M059J (cell line): ENCODE measurements at places on chromosomes 2 and 18. TPM values are rescaled to one million over a fixed set of nuclear protein-coding genes. Genes with fewer than 3 reads are reported as not detected.

GRCh38 chr2:8529706-8530277 is 152.1 kb upstream of the ID2 start:
- no peak for DNase-seq

RSAD2 gene
- 117 and 157 TPM in 2 replicates for total RNA-seq

CLIP4 gene
- 10.8 and 15.9 TPM in 2 replicates for total RNA-seq

C2orf92 gene
- 1.1 TPM in 1 of 2 replicates, not detected in the other for total RNA-seq

CD28 gene
- total RNA-seq = not detected in 2 replicates
